ENCODE measurements at places on chromosomes 1 and 21.

GRCh38 chr21:33325222-33326067, 675 bp downstream of the IFNAR1 start:
- no peaks in the 10 kb centered on the region for H3K36me3 ChIP-seq
- peak; percentile 64 for DNase-seq
- H3K27me3 ChIP-seq, result no peaks in the 10 kb centered on the region
- H3K27ac ChIP-seq, result no peak overlapping the region
- peaks cover 25% of the 10 kb centered on the region for H3K4me1 ChIP-seq
- H3K4me3 ChIP-seq, result no peak overlapping the region

GRCh38 chr21:15935530-15935929, 205.7 kb downstream of the USP25 start:
- no peak for DNase-seq
- no peaks in the 10 kb centered on the region for H3K36me3 ChIP-seq
- H3K27ac ChIP-seq, result no peak overlapping the region
- peaks cover 14% of the 10 kb centered on the region for H3K27me3 ChIP-seq

- H3K27me3 ChIP-seq, result no peaks in the 10 kb centered on the region
- DNase-seq, result peak; percentile 67
- peaks cover 11% of the 10 kb centered on the region for H3K36me3 ChIP-seq
- peak overlapping the region; percentile 67 for H3K27ac ChIP-seq
- H3K4me3 ChIP-seq, result no peak overlapping the region
Observed at GRCh38 chr1:64823691-64824476, 79.0 kb downstream of the RAVER2 start.

GRCh38 chr1:164618202-164618564, 59.2 kb downstream of the PBX1 start:
- H3K4me3 ChIP-seq, result no peak overlapping the region
- H3K27me3 ChIP-seq, result peaks cover 6% of the 10 kb centered on the region
- H3K27ac ChIP-seq, result no peak overlapping the region
- H3K36me3 ChIP-seq, result no peaks in the 10 kb centered on the region

GRCh38 chr1:169733924-169734323, at the start of gene SELE:
Gene SELE, minus strand, starts transcription at chr1:169734079. Its CDS starts 467 bp downstream, at chr1:169733612.
- H3K4me1 ChIP-seq, result no peaks in the 10 kb centered on the region
- no peak within 1 kb of the TSS for H3K4me3 ChIP-seq
- peaks cover 72% of the 10 kb centered on the region for H3K27me3 ChIP-seq

DNA sequence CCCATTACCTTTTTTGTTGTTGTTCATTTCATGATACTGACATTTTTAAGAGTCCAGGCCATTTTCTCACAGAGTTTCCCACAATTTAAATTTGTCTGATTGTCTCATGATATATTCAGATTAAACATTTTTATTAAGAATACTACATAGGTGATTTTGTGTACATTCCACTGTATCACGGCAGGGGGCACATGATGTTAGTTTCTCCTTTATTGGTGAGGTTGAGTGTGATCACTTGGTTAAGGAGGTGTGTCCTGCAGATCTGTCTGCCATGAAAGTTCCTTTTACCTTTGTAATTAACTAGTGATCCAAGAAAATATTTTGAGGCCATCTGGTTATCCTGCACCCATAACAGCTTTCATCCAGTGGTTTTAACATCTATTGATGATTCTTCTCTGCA, 11.8 kb downstream of the RTCA start:
- H3K4me1 ChIP-seq, result peaks cover 9% of the 10 kb centered on the region
- H3K27ac ChIP-seq, result peak overlapping the region; percentile 49
- peak; percentile 14 for DNase-seq
- peaks cover 88% of the 10 kb centered on the region for H3K36me3 ChIP-seq
- H3K27me3 ChIP-seq, result no peaks in the 10 kb centered on the region
- H3K4me3 ChIP-seq, result no peak overlapping the region

- no peak for DNase-seq
- no peaks in the 10 kb centered on the region for H3K36me3 ChIP-seq
- H3K27me3 ChIP-seq, result no peaks in the 10 kb centered on the region
- H3K27ac ChIP-seq, result no peak overlapping the region
Observed at GRCh38 chr1:59366346-59366745, 69.5 kb downstream of the FGGY start.

DNA sequence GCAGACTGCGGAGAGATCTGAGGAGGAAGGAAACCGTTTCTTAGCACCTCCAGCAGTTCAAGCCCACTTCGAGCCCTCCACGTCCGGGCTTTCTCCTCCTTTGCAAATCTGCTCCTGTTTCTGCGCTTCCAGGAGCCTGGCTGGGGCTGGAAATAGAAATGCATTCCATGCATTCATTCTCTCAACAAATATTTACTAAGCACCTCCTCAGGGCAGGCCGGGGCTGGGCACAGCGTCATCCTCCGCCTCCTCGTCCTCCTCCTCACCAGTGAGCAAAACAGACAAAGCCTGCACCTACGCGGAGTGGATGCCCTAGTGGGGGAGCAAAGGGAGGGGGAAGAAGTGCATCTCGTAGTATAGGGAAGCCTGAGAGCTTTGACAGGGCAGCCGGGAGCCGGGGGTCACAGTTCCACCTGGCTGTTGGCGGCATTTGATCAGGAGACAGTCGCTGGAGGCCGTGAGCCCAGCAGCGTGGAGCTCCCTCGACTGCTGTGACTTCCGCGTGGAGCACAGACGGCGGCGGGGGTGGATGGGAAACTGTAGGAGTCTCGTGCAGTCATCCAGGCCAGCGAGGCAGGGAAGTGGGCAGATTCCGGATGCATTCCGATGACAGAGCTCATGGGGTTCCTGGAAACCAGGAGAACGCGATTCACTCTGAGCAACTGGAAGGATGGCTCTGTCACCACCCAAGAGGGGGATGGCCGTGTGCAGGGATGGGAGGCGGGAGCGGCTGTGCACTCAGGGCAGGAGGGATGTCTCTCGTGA, 93.5 kb downstream of the SIK1 start:
- H3K4me3 ChIP-seq, result no peak overlapping the region
- no peak overlapping the region for H3K27ac ChIP-seq
- H3K27me3 ChIP-seq, result peaks cover 4% of the 10 kb centered on the region
- DNase-seq, result no peak
- peaks cover 5% of the 10 kb centered on the region for H3K4me1 ChIP-seq

DNA sequence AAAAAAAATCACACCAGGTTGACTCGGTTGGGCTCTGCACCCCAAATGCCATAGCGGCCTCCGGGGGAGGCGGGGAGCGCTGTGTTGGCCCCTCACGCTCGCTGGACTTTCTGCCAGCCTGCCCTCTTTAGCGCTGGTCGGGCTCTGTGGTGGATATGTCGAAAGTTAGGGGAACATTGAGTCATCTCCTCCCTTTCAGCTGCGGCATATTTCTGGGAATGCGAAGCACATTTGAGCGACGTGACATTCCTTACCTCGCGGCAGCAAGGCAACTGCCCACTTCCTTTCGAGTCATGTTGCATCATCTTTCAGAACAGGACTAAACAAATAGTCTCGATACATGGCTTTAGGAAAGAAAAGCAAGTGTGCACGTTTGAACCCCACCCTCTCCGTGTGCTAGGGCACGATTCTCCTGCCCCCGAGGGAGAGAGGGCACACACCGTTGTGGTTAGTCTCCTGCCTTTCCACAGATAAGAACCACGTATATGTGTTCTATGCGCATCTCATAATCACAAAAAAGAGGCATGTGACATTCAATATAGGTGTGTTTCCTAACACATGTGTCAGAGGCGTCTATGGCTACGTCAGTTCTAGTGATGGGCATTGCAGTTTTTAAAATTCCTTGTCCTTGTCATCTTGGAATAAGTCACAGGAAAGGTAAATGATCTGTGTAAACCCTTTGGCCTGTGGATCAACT, 105.9 kb upstream of the SLC45A1 start:
- H3K4me3 ChIP-seq, result no peak overlapping the region
- H3K27ac ChIP-seq, result no peak overlapping the region
- DNase-seq, result no peak
- peaks cover 5% of the 10 kb centered on the region for H3K36me3 ChIP-seq
- peaks cover 16% of the 10 kb centered on the region for H3K4me1 ChIP-seq

DNA sequence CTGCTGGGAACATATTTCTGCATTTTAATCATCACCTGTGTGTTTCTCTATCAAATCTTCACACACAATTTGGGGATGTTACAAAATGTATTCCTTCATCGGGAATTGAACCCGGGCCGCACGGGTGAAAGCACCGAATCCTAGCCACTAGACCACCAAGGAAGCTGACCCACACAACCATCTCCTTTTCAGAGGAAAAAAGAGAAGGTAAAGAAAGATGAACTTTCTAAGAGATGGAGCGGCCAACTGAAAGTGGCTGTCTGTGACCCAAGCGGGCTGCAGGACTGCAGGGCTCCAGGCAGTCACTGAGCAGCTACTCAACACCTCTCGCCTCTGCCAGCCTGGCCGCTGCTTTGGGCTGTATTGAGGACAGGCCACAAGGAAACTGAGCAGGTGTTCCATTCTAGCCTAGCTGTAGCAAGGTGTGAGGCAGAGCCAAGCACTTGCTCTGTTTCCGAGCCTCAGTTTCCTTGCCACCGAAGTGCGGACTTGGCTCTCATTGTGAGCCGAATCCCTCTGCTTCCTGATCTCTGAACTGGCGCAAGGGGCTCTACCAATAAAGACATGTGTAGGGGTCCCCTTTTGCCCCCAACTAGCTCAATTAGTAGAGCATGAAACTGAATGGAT, 156.9 kb upstream of the NBPF11 start:
- H3K27ac ChIP-seq, result no peak overlapping the region
- peaks cover 2% of the 10 kb centered on the region for H3K4me1 ChIP-seq
- H3K36me3 ChIP-seq, result no peaks in the 10 kb centered on the region
- peaks cover 64% of the 10 kb centered on the region for H3K27me3 ChIP-seq
- no peak overlapping the region for H3K4me3 ChIP-seq

DNA sequence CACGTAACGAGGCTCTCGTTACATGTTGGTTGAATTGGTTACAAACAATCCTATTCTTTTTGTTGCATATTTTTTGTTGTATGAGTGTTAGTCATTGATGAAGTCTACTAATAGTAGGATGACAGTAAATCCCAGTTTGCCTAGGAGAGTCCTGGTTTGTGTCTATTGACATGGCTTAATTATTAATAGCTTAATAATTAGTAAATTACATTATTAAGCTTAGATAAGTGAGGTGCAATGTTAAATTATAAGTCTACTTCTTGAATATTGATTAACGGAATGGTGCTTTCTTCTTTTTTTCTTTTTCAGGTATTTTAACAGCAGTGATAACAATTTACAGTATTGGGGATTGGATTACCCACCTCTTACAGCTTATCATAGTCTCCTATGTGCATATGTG, 34.5 kb downstream of the ALG6 start:
- no peak for DNase-seq
- H3K4me1 ChIP-seq, result no peaks in the 10 kb centered on the region
- H3K27me3 ChIP-seq, result no peaks in the 10 kb centered on the region
- H3K36me3 ChIP-seq, result peaks cover 53% of the 10 kb centered on the region

DNA sequence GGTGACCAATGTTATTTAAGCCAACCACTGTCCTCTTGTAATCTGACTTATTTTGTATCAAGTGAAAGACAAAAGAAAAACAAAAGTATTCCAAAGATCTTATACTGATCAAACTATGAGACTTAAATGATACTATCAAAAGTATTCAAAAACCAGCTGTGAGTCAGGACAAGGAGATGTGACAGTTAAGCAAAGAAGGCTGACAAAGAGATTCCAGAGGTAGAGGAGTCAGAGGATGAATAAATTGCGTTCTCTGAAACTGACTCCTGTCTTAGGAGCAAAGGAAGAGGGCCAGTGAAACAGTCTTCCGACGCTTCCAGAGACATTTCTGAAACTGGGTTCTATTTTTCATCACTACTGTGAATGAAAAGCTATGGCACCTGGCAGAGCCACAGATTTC, 20.9 kb downstream of the TMEM50B start:
- no peak overlapping the region for H3K27ac ChIP-seq
- DNase-seq, result no peak
- no peak overlapping the region for H3K4me3 ChIP-seq
- H3K36me3 ChIP-seq, result peaks cover 36% of the 10 kb centered on the region

DNA sequence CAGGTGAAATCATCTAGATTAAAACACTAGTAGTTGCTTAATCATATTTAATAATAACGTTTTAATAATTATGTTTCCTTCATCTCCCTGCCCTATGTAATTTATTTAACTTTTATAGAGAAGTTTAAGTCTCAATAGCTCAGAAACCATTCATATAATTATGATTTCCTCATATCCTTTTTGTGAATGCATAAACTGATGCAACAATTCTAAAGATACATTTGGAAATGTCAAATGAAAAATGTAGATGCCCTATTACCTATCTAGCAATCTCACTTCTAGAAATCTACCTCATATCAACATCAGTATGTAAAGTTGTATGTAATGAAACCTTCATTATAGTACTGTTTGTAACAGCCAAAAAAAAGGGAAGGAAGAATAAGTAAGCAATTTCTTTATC, 10.5 kb downstream of the DRAM2 start:
- H3K27me3 ChIP-seq, result no peaks in the 10 kb centered on the region
- H3K4me1 ChIP-seq, result peaks cover 2% of the 10 kb centered on the region
- H3K4me3 ChIP-seq, result no peak overlapping the region
- DNase-seq, result no peak
- H3K27ac ChIP-seq, result peak overlapping the region; percentile 69

GRCh38 chr1:156805766-156806511, 10.7 kb downstream of the SH2D2A start:
- H3K4me1 ChIP-seq, result peaks cover 53% of the 10 kb centered on the region
- H3K27ac ChIP-seq, result peak overlapping the region; percentile 92
- no peak for DNase-seq
- no peaks in the 10 kb centered on the region for H3K27me3 ChIP-seq
- no peak overlapping the region for H3K4me3 ChIP-seq

GRCh38 chr21:46428987-46429710, 29.5 kb upstream of the DIP2A start:
- H3K4me1 ChIP-seq, result peaks cover 29% of the 10 kb centered on the region
- DNase-seq, result no peak
- no peak overlapping the region for H3K4me3 ChIP-seq
- peaks cover 42% of the 10 kb centered on the region for H3K36me3 ChIP-seq

DNA sequence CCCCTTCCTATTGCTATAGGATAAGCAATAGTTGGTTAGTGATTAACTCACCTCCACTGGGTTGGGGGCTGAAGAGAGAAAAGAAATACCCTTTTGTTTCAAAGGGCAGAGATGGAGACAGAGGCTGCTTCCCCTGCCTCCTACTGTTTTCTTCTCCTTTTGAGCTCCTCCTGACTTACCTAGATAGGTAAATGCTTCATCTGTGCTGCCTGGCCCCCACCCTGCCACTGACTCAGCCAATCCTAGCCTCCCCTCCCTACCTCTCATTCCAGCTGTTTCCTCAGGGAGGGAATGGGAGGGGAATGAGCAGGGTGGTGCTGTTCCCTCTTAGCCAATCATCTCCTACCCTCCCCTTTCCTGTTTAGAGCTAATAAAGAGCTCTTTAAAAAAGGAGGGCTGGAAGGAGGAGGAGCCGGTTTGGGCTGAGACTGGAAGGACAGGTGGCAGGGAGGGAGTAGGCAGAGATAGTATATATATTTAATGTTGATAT, at the start of gene C1orf116:
Gene C1orf116, minus strand, starts transcription at position 229 of the 490 bp plus-strand sequence. CDS start 5,158 bp downstream, outside the sequence.
- no peaks in the 10 kb centered on the region for H3K4me1 ChIP-seq
- H3K4me3 ChIP-seq, result no peak within 1 kb of the TSS
- H3K36me3 ChIP-seq, result no peaks in the 10 kb centered on the region
- DNase-seq, result no peak

- no peaks in the 10 kb centered on the region for H3K27me3 ChIP-seq
- H3K27ac ChIP-seq, result no peak overlapping the region
- no peaks in the 10 kb centered on the region for H3K36me3 ChIP-seq
Observed at GRCh38 chr1:213999732-214000131, 12.0 kb downstream of the PROX1 start.

GRCh38 chr1:58107943-58108342, 438.6 kb downstream of the OMA1 start:
- no peaks in the 10 kb centered on the region for H3K4me1 ChIP-seq
- no peak for DNase-seq
- no peak overlapping the region for H3K4me3 ChIP-seq
- H3K27me3 ChIP-seq, result peaks cover 7% of the 10 kb centered on the region
- no peaks in the 10 kb centered on the region for H3K36me3 ChIP-seq

GRCh38 chr1:230328342-230329015, 97.7 kb downstream of the PGBD5 start:
- no peak overlapping the region for H3K27ac ChIP-seq
- peaks cover 6% of the 10 kb centered on the region for H3K4me1 ChIP-seq
- DNase-seq, result no peak
- H3K4me3 ChIP-seq, result peak overlapping the region; percentile 1
- H3K36me3 ChIP-seq, result no peaks in the 10 kb centered on the region
- H3K27me3 ChIP-seq, result peaks cover 37% of the 10 kb centered on the region
